ENCODE measurements at places on chromosomes 2 and 18.

- DNase-seq, result no peak
Measured at GRCh38 chr18:14026199-14026598, 106.0 kb downstream of the ZNF519 start.

- no peak for DNase-seq
Measured at GRCh38 chr2:567865-568638, 109.2 kb downstream of the TMEM18 start.

GRCh38 chr2:160315337-160315736 lies 115.3 kb upstream of the ITGB6 start:
- no peak for DNase-seq

GRCh38 chr2:98866033-98866432 lies 70.0 kb downstream of the CRACDL start:
- no peak for DNase-seq

DNA sequence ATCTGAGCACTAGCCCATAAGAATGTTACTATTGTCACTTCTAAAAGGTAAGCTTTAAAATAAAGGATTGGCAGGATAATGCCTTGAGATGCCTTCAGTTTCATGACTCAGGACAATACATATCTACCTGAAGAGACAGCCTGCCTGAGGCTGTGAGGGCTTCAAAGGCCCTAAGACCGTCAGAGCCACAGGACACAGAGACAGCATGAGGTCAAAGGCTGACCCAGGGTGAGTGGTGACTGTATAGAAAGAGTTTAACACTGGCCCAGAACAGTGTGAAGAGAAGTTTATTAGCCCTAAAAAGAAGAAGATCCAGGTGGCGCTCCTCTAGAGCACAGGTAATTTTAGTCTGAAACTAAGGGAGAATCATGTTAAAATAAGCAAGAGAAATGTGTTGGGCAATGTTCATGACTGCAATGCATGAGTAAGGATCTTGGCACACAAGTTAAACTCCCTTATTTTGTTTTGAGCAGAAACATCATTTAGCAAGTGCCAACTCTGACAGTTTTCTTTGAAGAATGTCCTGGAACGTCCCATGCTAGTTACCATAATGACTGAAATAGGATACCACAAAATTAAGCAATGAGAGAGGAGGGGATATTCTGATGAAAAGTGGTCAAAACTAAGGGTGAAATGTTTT lies 78.1 kb upstream of the FAM110C start:
- DNase-seq, result no peak

GRCh38 chr2:197357986-197358385 lies 47.4 kb upstream of the ANKRD44 start:
- DNase-seq, result no peak

GRCh38 chr2:109523536-109524361 lies 90.0 kb downstream of the SEPTIN10 start:
- DNase-seq, result no peak

GRCh38 chr18:73932976-73933375 lies 214.7 kb downstream of the FBXO15 start:
- no peak for DNase-seq

GRCh38 chr2:207337234-207338219 lies 171.8 kb upstream of the KLF7 start:
- DNase-seq, result no peak

- no peak for DNase-seq
Measured at GRCh38 chr2:10183146-10183675, 60.7 kb downstream of the RRM2 start.

DNA sequence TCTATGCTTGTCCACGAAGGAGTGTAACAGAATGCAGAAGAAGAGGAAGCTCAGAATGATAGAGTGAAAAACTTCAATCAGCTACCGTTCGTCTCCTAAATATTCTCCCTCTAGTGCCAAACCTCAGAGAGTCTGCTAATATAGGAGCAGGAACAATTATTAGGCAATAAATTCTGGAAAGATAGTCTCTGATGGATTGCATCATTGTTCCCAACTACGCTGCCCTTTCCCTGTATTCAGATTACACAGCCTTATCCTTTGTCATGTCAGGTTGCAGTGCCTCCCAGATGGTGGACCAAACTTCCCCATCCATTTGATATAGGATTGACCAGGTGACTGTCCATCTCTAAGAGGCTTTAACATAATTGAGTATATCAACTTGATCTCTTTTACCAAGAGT lies 811.5 kb upstream of the CHAC2 start:
- DNase-seq, result no peak

- peak; percentile 81 for DNase-seq
Measured at GRCh38 chr2:24919037-24919505, 966 bp downstream of the ADCY3 start.

DNA sequence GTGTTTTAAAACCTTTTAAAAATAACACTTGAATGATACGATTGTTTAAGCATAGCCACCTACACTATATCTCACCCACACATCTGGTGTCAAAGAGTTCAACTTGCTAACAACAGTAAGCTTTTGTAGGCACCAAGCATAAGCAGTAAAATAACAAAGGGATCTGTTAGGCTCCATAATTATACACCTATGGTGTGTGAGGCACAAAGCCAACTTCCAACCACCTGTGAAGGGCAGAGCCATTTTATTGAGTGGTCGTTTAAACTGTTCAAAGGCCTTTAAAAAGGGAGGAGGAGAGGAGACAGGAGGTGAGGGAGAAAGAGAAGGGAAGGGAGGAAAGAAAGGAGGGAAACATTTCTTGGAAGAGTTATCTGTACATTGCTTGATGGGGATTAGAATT lies 27.9 kb downstream of the NEMP2 start:
- DNase-seq, result no peak

GRCh38 chr18:71625556-71626090 lies 918.5 kb downstream of the CBLN2 start:
- no peak for DNase-seq

DNA sequence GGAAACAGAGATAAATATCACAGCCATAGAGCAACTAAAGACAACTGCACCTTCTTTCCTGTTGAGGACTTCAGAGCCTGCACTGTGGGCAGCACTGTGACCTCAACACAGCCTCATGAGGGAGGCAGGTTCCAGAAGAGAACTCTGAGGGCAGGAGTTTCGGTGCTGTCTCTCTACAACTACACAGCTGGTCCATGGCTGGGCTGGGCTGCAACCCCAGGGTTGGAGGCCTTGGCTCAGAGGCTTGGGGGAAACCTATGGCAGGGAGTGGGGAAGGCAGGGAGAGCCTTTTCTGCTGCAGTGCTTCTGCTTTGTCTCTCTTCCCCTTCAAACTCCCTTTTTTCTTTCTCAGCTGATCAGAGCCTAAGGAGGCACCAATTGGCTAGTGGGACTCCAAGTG lies 66.5 kb downstream of the MRO start:
- no peak for DNase-seq

GRCh38 chr2:222701721-222702131 lies 30.3 kb downstream of the MOGAT1 start:
- no peak for DNase-seq

- DNase-seq, result no peak
Measured at GRCh38 chr18:2508678-2509077, 62.6 kb downstream of the METTL4 start.

DNA sequence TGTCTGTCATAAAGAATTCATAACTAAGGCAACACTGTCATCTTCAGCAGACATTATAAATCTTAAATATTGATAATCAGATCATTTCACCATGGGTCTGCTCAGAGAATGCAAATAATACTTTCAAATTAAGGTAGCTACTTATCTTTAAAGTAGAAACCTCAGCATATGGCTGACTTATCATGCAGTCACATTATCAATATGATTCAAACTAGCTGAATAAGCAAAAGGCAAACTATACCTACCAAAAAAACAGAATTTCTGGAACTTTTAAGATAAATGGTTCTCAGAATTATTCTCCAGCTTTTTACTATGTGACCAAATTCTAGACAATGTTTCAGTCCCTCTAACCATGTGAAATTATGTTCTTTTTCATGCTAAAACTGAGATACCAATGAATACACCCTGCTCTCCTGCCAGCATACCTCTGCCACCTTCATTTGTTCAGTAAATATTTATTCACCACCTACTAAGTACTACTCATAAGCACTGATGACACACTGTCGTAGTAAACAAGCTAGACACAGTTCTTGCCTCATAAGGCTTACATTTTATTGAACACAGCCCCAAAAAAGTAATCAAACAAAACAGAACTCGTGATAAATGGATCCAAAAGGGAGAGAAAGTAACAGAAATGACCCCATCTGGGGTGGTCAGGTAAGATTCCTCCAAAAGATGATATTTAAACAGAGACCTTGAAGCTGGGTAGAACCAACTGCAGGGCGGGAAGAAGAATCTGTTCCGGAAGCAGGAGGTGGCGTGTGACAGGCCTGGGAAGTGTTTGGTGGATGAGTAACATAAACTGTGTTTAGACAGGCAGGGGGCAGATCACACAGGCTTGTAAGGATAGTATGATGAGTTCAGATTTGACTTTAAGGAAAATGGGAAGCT lies 17.7 kb downstream of the SPIRE1 start:
- no peak for DNase-seq
